ENCODE measurements at places on chromosomes 13 and 19.

GRCh38 chr13:107331359-107331758, 763.4 kb upstream of the ARGLU1 start:
- no peak for DNase-seq

GRCh38 chr19:2815923-2816322, 3.7 kb upstream of the ZNF554 start:
- DNase-seq: no peak

DNA sequence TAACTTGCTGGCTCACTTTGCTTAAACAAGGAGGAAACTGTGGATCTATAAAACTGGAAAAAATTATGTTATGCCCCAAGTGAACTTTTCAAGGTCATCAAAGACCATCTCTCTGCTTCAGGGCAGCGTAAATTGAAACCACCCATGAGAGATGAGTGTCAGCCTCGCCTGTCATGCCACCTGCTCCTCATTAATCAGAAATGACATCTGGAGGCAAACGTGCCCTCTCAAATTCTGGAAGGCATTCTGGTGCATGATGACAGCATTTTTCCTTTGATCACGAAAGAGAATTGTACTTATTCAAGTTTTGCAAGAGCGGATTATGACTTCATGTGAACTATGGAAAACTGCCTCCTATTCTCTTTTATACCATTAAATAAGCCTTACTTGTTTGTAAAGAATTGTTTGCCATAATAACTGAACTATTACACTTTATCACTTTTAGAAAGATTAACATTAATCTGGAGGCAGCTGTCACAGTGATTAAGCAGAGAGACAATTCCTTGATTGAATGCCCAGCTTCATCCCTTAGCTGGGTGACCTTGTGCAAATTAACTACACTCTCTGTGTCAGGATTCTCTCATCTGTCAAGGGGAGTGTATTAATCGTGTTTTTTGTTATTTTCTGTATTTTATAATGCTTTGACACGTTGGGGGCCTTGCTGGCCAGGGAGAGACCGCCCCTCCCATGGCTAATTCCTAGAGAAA, 17.0 kb upstream of the SACS start:
- no peak for DNase-seq

DNA sequence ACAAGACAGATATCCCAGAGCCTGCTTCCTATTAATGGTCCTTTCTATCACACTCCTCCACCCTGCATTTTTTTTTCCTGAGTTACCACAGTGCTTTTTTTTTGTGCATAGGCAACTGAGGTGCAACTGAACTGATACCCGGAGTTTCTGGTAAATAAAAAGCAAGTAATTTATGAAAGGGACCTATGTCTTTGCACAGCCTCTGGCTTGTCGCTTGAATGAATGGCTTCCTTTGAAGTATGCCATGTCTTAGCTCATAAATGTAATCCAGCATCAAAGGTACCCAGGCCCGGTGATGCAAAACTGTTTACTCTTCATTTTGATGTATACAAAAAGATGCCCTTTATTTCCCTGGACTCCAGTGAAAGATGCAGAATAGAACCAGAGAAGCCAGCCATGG, 31.8 kb downstream of the GSX1 start:
- no peak for DNase-seq

DNA sequence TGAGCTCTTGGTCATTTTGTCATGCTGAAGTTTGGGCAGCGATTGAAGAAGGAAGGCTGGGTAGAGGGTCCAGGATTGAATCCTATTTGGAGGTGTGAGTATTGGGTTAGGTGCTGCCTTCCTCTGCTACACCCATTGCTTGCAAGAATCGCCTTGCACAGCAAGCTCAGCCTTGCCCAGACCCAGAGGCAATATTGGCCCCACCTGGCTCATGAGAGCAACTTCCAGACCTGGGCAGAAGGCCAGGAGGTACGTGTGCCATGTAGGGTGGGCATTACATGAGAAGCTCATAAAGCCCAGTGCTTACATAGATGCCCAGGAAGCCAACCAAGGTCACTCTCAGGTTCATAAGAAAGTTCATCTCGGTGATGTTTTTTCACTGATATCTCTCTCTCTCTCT, 718.0 kb downstream of the EFNB2 start:
- DNase-seq: no peak

- no peak for DNase-seq
These were observed 43.3 kb downstream of the DLEU7 start for GRCh38 chr13:50800091-50800739.

DNA sequence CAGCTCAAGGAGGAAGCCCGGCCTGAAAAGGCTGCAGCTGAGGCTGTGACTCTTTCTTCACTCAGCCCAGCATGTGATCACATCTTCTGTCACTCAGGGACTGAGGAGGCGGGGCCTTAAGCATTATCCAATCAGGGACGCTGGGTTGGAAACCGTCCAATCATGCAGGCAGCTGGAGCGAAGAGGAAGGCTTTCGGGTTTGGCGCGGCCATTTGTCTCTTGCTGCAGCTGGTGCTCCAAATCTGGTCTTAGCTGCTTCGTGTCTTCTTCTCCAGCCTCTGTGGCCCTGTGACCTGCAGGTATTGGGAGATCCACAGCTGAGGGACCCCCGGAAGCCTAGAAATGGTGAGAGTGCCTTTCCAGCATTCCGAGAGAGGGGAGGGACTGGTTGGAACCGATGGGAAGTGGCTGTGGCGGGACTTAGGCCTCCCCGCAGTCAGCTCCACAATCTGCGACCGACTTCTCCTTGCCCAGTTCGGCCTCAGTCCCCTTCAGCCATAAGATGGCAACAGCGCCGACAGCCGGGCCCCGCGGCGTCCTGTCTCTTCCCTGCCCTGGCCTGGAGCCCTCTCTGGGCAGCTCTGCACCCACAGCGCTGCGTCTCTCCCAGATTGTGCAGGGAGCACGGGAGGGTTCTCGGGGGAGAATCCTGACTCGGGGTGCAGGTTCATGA, at the start of gene ZNF90:
Gene ZNF90 (plus strand): TSS at position 210 of the 673 bp plus-strand sequence. CDS start 133 bp downstream, at position 343.
- peak; percentile 49 for DNase-seq

DNA sequence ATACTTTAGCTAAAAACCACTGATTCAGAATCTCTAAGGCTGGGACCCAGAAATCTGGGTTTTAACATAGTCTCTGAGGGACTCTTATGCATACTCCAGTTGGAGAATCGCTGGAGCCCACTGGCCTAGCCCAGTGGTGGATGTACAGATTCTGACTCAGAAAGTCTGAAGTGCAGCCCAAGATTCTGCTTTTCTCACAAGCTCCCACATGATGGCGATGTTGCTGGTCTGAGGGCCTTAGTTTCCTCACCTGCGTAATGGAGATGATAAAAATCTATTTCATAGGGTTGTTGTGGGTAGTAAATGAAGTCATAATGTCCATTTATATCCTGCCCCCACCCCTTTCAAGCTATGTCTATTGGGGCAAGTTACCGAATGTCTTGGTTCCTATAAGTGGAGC, 7.7 kb upstream of the CDADC1 start:
- peak; percentile 58 for DNase-seq

- no peak for DNase-seq
These were observed 7.3 kb downstream of the GRTP1 start for GRCh38 chr13:113356596-113356995.

DNA sequence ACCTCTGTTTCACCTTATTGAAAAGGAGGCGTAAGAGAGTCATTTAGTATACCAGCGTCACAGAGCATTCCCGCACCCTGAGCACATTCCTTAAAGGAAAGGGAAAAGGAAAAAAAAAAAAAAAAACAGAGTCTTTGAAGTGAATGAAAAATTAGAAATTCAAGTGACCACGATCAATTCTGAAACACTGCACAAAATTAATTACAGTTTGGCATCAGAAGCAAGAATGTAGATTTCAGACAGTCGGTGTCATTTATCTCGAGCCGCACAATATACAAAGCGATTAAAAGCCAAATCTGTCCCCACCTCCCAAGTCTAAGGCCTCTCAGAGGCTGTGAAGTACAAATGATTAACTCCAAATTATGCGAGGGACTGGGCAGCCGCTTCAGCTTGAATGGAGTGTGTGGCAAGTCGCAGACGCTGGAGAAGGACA, 173.7 kb upstream of the ZNF507 start:
- no peak for DNase-seq

- DNase-seq: peak; percentile 49
These were observed 572 bp downstream of the UGGT2 start for GRCh38 chr13:96052656-96053002.

GRCh38 chr13:112727581-112727980, 37.7 kb downstream of the ATP11A start:
- DNase-seq: no peak

GRCh38 chr13:41547251-41548000, 90.1 kb downstream of the RGCC start:
- no peak for DNase-seq

DNA sequence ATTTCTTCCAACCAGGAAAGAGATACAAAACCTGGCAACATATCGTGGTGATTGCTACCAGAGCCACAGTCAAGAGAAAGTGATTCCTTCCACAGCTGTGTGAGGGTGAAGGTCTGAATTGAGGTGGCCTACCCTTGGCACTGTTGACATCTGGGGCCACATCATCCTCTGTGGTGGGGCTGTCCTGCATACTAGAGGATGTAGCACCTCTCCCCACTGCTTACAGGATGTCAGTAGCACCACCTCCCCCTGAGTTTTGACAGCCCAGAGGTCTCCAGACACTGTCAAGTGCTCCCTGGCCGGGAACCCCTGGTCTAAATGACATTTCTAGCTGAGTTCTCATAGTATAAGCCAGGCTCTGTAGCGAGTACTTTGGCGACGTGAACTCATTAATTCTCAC, 15.5 kb downstream of the PTGER1 start:
- no peak for DNase-seq

- no peak for DNase-seq
These were observed 7.1 kb downstream of the KLF16 start for GRCh38 chr19:1856345-1856697.

DNA sequence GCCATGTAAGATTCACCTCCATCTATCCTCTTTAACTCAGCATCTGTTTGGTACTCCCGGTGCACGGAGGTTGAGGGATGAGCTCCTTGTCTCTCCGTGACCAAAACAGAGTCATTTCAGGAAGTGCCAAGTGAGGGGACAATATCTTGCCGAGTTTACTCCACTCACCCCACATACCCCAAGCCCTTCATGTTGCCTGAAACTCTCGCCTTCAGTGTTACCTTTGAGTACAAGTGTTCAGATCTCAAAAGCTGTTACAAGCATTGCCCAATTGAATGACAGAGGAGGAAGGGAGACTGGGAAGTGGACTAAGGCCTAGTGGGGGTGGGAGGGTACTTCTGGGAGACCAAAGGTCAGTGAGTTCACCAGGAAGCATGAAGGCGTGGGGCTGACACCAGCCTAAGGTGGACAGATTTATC, 6.0 kb upstream of the SIGLEC12 start:
- DNase-seq: peak; percentile 75

DNA sequence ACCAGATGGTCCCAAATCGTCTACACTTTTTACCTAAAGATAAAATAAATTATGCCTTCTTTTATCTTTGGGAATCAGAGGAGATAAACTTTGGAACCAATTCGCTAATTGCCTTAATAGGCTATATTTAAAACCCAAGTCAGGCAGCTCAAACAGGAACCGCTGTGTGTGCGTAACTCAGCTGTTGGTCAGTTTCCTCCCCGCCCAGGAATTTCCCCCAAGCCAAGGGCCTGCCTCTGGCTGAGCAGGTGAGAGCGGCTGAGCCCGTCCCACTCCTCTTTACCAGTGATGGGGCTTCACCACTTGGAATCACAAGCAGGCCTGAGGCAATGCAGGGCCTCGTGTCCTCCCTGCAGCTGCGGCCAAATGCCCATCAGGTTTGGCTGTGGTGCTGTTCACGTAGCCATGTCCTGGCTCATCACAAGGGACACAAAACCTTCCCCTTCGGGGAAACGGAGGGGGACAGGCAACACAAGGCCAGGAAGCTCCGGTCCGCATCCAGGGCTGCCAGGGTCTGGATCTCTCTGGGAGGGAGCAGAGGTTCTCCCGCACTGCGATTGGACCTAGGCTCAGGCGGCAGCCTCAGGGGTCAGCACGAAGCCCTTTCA, 503 bp upstream of the SLC7A9 start:
- no peak for DNase-seq

DNA sequence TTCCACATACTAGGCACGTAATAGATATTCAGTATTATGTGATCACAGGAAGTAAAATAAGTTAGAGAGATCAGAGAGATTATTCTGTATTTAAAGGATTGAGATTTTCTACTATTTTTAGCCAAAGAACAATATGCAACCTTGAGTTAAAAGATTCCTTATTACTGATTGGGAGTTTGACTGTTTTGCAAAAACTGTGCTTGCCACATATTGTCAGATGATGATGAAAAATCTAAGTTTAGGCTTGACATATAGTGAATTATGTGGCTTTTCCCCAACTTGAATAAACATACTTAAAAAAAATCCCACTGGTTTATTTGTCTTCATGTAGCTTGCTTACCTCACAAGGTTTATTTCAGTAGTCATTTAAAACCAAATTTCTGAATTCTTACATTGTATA, 194.4 kb downstream of the KCNRG start:
- DNase-seq: peak; percentile 71

DNA sequence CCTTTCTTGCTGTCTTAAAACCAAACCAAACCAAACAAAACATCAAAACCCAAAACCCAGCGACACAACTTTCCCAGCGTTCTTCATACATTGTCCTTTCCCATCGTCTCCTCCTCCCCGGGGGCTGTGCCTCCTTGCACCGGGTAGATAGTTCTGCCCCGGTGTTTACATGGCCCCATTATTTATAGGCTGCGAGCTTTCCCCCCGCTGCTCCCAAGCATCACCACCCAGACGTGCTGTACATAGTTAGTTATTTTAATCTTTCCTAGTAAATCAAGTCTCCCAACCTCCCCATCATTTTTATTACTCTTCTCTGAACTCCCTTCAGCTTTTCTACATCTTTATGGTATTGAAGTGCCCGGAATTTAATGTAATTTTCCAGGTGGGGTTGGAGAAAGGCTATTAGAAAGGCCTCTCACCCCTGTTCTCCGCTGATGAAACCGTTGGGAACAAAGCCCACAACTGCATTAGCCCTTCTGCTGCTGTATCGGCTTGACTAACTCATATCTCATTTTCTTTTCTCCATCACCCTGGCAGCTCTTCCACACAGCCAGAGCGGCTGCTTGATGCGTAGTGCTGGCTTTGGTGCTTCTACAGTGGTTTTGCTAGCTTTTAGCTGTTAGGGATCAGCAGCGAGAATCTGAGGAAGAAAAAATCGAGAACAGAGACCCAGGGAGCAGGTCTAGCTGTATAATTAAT, 53.1 kb downstream of the FGF9 start:
- no peak for DNase-seq

DNA sequence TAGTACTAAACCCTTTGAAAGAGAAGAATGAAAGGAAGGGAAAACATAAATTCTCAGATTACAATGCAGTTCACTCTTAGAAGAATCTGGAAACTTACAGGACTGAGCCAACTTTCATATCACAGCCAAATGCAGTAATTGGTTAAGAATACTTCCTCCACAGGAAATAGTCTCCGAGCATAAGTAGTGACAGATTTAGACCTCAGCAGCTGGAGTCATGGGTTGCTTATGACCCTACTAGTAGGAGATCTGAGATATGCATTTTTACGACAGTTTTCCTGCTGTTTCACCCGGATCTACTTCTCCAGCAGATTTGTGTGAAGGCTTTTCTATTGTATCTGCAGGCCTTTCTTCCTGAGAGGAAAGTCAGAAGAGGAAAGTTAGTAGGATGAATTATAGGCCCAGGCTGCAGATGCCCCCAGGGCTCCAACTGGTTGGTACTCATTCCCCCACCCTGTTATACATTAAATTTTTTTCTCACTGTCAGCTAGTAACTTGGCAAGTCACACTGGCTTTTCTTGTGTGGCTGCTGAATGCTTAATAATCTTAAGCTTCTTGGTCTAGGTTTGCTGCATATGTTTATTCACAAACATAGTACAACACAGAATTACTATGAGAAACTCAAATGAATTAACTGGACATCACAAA, 1241.5 kb upstream of the MIR17HG start:
- DNase-seq: no peak

GRCh38 chr19:16021796-16022195, 54.5 kb upstream of the TPM4 start:
- no peak for DNase-seq

- no peak for DNase-seq
These were observed 29.5 kb downstream of the CRTC1 start for GRCh38 chr19:18712981-18713380.
